ENCODE measurements at places on chromosomes 6 and 20.

DNA sequence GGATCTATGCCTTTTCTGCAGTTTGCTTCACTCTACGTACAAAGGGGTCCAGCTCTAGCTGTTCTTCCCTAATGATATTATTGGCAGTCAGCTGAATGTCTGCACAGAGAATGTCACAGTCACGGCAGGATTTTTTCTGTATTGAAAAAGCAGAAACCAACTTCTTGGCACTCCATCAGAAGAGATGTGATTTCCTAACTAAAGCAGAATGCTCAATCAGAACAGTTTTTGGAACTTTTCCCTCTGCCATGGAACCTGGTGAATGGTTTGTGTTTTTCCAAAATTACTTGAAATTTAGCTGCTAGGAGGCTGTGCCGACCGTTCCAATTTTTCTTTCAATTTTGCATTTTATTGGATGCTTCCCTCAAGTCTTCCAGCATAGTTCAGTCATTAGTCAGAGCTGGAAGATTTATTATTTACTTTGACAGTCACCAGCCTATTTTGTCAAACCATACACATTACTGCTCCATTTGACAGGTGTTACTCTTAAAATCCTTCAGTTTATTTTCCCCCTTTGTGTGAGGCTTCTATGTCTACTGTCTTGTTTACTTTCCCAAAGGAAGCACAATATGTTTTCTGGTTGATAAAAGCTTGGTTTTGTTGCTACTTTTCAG lies 259.6 kb upstream of the EPHA7 start:
- no peak for DNase-seq

- no peak for DNase-seq
Observed at GRCh38 chr20:10314198-10314597, 95.6 kb downstream of the SNAP25 start.

GRCh38 chr20:59812286-59813125 lies 120.9 kb downstream of the SYCP2 start:
- DNase-seq, result no peak

- peak; percentile 18 for DNase-seq
Observed at GRCh38 chr6:35202066-35202546, 11.7 kb upstream of the SCUBE3 start.

DNA sequence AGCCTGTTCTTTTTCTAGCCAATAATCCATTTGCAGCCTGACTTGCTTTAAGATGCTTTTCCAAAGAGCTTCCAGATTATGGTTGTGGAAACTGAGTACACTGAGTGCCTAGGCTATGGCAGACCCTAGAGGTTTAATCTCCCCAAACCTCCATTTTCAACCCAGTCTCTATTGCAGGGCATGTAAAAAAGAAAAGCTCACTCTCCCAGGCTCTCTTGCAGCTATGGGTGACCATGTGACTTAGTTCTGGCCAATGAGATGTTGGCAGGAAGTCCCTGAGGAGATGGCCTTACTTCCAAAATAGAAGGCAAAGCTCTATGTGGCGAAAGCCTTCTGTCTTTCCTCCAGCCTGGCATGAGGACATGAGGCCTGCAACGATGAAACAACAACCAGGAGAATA lies 3.8 kb downstream of the PDRG1 start:
- no peak for DNase-seq

DNA sequence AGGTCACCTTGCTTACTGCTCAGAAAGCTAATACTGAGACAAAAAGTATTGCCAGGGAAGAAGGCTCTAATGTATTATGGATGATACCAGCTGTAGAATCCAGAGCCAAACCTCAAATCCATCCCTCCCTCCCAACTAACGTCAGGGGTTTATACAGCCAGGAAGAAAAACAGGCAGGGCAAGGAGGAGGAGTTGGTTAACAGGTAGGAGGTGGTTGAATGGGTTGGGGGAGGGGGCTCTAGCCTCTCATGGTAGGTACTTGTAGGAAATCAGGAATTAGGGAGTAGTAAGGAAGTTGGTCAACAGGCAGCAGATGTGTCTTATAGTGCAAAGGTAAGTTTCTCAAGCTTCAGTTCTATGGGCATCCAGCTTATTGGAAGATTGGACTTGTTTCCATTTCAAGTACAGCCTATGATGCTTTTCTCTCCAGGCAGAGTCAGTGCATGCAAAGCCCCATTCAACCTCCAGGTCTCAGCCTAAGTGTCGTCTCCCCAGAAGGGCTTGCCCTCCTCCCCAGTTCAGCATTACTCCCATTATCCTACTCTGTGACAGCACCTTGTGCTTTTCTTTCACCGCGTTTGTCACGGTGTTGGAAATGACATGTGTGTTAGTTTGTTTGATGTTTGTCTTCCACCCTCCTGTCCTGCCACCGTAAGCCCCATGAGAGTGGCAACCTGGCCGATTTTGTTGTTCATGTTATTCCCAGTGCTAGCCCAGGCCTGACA lies 38.1 kb downstream of the PNLDC1 start:
- no peak for DNase-seq

DNA sequence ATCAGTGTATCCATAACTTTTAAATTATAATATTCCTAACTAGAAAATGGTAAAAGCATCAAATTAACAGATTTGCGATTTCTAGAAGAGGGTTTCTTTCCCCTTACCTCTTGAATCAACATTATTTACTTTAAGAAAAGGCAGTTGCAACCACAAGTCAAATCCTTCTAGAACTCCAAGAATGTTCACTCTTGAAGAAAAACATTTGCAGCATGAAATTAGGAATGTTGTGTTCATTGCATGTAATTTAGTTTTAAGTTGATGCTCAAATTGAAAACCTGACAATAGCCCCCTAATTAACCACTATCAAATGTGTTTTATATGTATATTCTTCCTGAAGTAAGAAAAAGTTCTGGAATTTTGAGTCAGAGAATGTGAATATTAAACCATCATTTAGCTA lies 2.3 kb upstream of the REV3L start:
- DNase-seq, result no peak

GRCh38 chr20:32777177-32777956 lies 15.2 kb downstream of the DNMT3B start:
- no peak for DNase-seq

GRCh38 chr20:21615617-21616080 lies 89.8 kb upstream of the PAX1 start:
- DNase-seq, result peak; percentile 73

DNA sequence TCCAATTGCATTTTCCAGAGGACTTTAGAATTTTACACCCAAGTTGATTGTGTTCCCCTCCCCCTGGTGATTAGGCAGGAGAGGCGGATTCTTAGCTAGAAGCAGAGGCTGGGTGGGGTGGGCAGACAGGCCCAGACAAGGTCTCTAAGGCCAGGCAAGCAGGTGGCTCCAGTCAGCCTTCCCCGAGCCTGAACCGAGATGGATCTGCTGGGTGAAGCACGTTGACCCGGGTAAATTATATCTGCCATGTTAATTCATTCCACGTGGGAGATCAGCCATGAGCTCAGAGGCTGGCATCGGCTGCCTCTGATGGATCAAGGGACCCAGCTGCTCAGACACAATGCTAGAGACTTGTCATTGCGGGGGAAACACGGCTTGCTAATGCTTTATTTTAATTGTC lies 159.5 kb upstream of the MAFB start:
- DNase-seq, result no peak

DNA sequence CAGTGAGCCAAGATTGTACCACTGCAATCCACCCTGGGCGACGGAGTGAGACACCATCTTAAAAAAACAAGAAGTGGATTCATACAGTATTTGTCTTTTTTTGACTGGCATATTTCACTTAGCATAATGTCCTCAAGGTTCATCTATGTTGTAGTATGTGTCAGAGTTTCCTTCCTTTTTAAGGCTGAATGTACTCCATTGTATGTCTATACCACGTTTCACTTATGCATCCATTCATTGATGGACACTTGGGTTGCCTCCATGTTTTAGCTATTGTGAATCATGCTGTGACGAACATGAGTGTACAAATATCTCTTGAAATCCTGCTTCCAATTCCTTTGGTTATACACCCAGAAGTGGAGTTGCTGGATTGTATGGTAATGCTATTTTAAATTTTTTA lies 28.9 kb upstream of the FAM83D start:
- DNase-seq, result no peak

DNA sequence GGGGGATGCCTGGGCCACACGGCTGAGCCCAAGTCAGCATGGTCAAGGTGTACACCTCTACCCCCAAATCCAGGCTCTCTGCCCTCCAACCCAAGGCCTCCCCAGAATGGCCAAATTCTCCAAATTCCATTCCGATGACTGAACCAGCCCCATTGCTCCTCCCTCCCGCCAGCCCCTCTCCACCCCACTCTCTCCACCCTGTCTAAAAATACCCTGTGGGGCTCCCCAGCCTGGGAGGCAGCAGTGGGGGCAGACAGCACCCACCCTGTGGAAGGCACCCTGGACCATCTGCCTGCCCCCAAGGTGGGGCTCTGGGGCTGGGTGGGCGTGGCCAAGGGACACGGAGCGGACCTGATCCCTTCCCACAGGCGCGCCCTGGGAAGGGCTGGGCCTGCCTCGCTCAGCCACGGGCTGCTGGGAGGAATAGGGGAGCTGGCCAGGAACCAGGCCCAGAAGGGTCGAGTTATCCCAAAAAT lies 11.4 kb downstream of the TEAD3 start:
- no peak for DNase-seq

- no peak for DNase-seq
Observed at GRCh38 chr20:34375977-34376430, 12.9 kb downstream of the ITCH start.

GRCh38 chr20:57650756-57651483 lies 30.7 kb upstream of the ZBP1 start:
- no peak for DNase-seq

DNA sequence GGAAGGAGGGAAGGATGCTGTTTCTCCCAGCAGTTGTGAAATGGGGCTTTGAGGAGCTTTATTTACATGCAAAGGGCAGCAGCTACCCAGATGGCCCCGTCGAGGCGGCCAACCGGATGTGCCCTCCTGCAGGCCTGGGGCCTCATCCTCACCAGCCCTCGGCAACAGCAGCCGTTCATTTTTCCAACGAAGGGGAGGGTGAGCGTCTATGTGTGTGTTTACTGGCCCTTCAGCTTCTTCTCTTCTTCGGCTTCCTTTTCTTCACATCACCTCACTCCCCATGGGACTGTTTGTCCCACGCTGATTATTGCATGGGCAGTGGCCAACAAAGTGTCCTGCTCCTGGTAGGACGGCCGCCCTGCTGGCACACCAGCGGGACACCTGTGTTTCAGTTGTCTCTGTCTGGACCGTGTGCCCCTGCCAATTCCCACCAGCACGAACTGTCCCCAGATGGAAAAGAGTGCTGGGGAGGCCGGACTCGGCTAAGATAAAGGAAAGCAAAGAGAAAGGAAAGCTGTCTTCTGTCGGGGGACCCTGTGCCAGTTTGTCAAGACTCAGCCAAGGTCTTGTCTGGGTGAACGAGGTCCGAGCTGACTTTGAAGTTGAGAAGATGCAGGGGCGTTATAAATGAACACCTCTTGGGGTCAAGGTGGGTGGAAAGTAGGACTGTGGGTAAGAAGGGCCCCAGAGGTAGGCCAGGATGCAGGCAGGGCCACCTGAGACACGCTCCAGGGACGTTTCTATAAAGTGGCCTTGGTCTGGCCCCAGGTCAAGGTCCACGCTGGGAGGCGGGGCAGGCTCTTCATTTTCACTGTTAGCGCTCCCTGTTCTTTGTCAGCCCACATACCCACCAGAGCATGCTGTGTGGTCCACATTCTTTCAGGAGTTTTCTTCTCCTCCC lies 57.0 kb downstream of the FAM50B start:
- DNase-seq, result peak; percentile 57

GRCh38 chr6:84801250-84801649 lies 36.9 kb upstream of the TBX18 start:
- no peak for DNase-seq

DNA sequence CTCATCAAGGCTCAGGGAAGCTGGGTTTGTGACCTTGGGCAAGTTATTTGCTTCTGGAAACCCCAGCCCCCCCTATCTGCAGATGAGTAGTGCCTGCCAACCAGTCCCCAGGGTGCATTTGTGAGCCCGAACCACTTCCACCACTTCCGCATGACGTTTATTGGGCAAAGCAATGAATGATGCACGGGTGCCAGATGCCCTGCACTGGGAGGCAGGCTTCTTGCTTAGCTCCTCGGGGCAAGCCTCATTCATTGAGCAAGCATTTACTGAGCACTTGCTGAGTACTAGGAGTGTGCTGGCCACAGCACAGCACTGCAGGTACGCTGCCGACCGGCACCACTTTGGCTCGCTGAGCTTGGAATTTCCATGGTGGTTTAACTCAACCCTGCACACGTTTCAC lies 60.2 kb downstream of the GNAS-AS1 start:
- DNase-seq, result peak; percentile 17

DNA sequence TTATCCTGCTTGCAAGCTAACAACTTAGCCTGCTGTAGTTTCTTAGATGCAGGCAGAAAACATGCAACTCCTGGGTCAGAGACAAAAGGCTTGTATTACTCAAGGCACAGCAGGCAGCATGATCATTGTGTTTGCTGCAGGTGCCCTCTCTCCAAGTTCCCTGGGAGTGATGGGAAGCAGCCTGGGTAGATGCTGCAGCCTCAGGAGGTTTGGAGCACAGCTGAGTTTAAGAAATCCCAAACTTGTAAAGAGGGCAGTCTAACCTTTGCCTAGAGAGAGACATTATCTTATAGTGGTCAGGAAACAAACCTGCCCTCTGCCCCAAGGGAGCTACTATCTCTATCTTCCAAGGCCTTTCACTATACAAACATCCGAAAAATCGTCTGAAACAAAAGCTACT lies 61.1 kb downstream of the PFDN4 start:
- DNase-seq, result no peak

- DNase-seq, result no peak
Observed at GRCh38 chr20:25382704-25383370, 7.8 kb downstream of the ABHD12 start.

All from RPMI8226 (cell line).